PC-9 (cell line): ENCODE measurements at places on chromosomes 1 and 21. TPM values are rescaled to one million over a fixed set of nuclear protein-coding genes. Genes with fewer than 3 reads are reported as not detected.

The SMIM1 gene
- 5.9 and 13.2 TPM in 2 replicates for total RNA-seq

The GBP1 gene
- total RNA-seq: 6.0 and 7.3 TPM in 2 replicates

The ITLN2 gene
- total RNA-seq: not detected in 2 replicates

The FCAMR gene
- total RNA-seq: not detected in 2 replicates

The SLAMF8 gene
- not detected in 2 replicates for total RNA-seq
